ENCODE measurements at places on chromosomes 5 and 9. TPM values are rescaled to one million over a fixed set of nuclear protein-coding genes. Genes with fewer than 3 reads are reported as not detected.
A peak's percentile ranks its signal among the peaks of the same experiment; 100 is the strongest.

DNA sequence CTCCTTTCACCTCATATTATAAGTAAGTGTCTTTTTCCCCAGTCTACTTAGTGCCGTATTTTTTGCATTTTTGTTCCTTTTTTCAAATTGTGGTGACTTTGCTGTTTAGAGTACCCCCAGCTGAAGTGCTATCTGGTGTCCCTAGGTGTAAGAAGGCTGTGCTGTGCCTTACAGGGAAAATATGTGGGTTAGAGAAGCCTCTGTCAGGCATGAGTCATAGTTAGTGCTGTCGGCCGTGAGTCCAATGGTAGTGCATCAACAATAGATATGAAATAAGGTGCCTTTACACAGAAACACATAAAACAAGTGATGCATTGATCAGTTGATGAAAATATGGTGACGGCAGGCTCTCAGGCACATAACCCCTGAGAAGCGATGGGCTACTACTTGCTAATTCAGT lies 20.1 kb downstream of the SYK start:
- no peak for DNase-seq

GRCh38 chr5:90709323-90710155 lies 150.9 kb downstream of the ADGRV1 start:
- DNase-seq, result peak; percentile 48

DNA sequence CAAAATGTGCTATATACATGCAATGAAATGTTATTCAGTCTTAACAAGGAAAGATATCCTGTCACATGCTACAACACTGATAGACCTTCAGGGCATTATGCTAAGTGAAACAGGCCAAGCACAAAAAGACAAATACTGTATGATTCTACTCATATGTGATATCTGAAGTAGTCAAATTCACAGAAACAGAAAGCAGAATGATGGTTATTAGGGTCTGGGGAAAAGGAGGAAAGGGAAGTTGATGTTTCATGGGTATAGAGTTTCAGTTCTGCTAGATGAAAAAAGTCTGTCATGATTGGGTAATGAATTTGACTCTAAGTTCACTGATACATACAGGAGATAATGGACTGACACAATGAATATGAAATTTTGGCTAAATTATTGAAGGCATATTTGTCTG lies 11.2 kb upstream of the RIC1 start:
- no peak for DNase-seq

- DNase-seq, result no peak
Measured at GRCh38 chr9:97602430-97602829, 30.7 kb downstream of the TSTD2 start.

- DNase-seq, result no peak
Measured at GRCh38 chr5:146109379-146109778, 4.0 kb upstream of the PLAC8L1 start.

DNA sequence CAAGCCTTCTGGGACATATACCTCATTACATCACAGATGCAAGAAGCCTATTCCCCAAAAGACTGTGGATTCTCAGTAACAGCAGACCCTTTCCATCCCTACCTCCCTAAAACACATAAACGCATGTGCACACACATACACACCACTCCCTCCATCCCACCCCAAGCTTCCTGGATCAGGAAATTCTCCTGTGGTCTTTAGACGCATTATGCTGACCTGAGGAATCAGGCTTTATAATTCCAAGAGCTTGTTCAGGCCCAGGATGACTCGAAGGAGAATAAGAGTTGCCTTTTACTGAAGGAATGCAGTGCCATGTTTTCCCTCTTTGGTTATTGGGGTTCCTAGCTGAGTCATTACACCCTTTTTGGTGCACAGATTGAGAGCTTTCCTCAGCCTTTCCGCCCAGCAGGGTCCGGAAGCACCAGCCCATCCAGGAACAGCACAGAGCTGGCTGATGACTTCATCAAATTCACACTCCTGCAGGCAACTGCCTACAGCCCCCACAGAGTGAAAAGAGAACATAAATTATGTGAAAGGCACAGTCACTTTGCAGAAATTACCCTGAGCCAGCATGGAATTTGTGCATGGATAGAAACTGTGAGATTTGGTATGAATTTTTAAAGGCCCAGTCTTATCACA lies 385.0 kb upstream of the TRPC7 start:
- no peak for DNase-seq

DNA sequence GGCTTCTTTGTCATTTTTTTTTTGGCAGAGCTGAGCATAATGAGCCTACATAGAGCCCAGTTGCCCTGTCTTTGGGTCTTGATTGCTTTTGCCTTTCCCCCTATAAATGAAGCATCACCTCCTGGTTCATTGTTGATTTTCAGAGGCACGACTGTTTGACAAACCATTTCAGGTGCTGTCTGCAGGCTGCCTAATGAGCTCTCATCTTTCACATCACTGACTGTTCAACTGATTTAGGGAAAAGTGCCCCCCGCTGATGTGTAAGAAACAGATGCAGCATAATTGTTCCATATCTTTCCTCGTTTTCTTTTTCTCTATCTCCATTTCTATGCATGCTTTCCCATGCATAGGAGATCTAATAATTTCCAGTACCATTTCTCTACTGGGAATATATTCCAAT lies 338.6 kb downstream of the TMEM38B start:
- DNase-seq, result no peak

GRCh38 chr5:65475336-65475735 lies 6.4 kb downstream of the ADAMTS6 start:
- DNase-seq, result no peak

DNA sequence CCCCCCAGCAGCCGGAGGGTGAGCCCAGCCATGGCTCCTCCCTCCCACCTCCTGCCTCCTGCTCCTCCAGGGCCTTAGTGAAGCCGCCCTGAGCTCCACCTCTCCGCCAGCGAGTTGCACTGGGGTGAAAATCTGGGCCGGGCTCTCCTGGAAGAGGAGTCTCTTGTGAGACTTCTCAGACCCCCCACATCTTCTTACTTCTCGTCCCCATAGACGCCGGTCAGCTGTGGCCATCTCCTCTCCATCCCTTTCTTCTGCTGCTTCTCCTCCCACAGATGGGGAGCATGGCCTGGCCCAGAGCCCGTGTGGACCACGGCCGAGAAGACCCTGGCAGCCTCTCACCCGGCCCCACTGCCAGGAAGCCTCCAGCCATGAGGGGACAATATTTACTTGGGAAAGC lies 17.3 kb downstream of the OLFM1 start:
- no peak for DNase-seq

DNA sequence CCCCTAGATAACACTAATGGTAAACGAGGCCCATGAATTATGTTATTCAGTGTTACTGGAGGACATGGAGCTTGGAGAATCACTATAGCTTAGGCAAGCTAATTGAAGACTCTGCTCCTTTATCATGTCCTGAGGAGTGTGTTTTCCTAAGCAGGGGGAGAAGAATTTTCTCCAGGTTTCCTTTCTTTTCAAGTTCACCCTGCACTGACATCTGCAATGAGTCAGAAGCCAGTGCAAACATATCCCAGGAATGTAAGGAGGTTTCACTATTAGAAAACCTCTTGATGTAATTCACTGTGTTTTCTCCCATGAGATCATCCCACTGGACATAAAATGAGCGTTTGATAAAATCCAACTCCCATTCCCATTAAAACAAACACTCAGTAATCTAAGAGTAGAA lies 75.6 kb downstream of the DMRT2 start:
- DNase-seq, result no peak

Gene PCDHGC5
- polyA plus RNA-seq, result 0.85 TPM

Gene VLDLR
- 26.2 TPM for polyA plus RNA-seq

Data from muscle of back (tissue), 13 donors.